NCI-H1105 (cell line): ENCODE measurements at places on chromosomes 1 and 21.

- no peak for DNase-seq
Observed at GRCh38 chr1:172967936-172968335, 82.8 kb downstream of the TNFSF18 start.

DNA sequence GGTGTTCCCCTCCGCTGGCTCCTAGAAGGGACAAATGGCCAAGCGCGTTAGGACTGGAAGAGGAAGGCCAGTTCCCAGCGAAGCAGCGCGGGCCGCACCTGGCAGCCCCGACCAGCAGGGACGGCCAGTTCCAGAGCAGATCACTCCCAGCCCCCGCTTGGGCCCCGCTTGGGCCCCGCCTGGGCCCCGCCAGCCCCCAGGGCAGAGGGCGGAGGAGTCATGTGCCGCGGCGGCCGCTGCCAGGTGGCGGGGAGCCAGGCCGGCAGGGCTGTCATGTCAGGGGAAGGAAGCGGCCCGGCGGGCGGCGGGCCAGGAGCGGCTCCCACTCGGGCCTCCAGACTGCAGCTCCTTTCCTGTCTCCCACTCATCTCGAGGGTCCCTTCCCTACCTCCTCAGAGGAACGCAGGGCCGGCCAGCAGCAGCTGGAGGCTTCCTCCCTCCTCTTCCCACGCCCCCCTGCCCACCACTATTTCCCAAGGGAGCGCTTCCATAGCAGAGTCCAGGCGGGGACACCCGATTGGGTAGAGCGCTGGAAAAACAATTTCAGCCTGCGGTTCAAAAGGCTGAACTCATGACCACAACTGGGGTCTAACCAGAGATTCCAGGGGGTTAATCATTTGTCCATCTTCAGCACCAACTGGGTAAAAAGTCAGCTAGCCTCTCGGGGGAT is 16.5 kb downstream of the ZNF697 start:
- DNase-seq: peak; percentile 79

- DNase-seq: no peak
Observed at GRCh38 chr1:25744636-25745425, 55.2 kb upstream of the SELENON start.

GRCh38 chr1:20139776-20140612 is 871 bp downstream of the PLA2G2F start:
- no peak for DNase-seq

DNA sequence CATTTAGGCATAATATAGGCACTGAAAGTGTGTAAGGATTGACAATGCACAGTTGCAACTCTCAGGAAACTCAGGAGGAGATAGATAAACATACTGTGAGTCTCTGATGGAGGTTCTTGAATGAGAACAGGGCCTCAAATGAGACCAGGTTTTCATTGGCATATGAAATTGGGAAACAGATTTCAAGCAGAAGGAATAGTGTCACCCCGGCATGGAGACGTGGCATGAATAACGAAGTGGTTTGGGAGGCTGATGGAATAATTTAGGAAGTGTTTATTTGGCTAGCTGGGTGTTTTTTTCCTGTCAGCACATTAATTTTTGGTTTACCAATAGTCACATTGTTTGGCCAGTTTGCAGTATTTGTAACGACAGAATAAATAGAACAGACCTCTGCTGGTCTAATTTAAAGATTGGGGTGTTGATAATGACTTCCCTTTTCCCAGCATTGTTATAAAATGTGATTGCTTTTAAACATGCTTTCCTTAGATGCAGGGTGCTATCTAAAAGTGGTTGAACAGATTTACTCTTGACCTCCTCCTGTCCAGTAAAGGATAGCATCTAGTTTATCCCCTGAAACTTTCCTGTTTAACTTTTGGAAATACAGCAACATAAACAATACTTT is 132.0 kb downstream of the C1orf21 start:
- no peak for DNase-seq

DNA sequence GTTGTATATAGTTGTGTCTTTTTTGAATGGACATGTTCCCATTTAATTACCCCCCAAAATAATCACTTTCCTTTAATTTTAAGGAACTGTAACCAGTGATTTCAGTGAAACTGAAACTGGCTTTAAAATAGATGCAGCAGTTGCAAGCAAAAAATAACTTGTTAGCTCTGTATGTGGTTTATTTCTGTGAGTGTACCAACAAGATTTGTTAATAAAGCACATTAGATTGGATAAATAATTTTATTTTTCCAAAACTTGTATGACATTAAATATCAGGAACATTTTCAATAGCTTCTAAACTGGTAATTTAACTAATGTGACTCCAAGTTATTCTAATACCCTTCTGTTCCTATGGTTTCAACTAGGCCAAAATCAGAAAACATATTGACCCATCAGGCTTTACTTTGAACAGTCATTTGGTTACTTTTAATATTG is 184.3 kb upstream of the CACYBP start:
- DNase-seq: no peak

GRCh38 chr1:183832459-183832858 is 27.5 kb downstream of the RGL1 start:
- DNase-seq: no peak

DNA sequence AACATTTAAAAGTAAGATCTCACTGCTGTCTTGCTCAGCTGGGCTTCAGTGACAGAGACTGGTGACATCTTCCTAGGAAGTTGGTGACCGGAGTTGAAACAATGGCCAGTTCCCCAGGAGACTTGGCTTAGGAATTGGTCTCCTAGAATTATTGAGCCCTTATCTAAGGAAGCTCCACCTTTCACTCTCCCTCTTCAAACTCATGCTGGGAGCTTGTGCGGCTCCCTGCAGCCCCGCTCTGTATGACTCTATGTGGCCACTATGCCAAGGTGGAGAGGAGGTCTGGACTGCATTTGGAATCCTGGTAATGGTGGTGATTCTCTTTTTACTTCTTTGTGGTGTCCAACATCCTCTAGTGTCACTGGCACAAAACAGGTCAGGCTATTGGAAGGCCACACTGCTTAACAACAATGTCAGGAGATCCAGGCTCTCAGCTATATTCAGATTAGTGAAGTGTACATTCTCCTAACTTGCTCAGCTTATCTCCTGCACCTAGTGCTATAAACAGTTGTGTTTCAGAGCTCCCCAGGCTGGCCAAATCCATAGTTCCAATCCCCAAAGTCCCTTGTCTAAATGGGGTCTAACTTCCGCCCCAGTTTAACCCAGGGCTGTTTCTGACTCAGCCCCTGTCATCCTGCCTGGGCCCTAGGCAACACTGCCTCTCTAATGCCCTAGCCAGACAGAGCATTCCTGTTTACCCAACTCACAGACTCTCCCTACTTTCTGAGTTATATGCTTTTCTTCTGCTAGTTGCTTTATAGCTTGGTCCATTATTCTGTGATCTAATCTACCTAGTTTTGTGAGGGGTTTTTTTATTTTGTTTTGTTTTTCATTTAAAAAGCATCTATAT is 18.3 kb downstream of the ATP2B4 start:
- no peak for DNase-seq

DNA sequence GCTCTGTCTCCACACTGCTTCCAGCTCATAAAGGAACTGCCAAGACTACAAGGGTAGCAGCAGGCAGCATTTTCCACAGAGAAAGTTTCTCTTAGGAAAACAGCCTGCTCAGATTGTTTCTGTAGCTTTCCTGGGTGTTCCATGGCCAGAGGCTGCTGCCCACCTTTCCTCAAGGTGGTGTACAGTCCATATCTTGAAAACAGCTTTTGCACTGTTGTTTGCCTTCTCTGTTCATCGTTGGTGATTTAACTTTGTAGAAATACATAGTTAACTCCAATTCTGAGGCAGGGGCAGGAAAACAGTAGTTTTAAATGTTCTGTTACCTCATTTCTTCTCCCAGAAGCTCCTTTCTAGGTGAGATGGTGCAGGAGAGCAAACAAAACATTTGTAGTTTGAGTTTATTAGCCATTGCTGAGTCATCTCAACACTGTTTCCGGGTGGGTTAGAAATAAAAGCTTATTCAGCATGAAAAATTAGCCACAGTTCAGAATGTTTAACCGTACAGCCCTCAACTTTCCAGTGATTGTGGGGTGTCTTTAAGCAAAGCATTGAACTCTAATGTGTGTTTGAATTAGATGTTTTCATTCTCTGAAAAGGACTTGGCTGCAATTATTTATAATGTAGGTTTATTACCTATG is 41.7 kb downstream of the DIP2A start:
- DNase-seq: no peak

DNA sequence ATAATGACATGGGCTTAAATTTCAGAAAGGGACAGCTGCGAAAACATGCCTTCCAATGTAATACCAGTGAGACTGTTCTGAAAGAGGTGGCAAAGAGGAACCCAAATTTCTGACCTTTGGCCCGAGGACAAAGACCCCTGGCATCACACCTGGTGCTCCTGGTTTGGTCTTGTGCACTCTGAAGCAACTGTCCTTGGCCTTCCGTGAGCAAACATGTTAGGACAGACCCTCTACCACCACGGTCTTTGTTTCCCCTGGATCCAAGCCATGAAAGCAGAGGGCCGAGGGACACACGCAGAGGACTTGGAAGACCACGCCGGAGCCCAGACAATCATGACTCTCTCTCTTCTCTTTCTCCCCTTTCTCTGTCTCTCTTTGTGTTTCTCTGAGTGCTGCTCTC is 6.0 kb downstream of the REG4 start:
- DNase-seq: no peak

- DNase-seq: no peak
Observed at GRCh38 chr1:161185282-161185682, 8.0 kb upstream of the B4GALT3 start.

DNA sequence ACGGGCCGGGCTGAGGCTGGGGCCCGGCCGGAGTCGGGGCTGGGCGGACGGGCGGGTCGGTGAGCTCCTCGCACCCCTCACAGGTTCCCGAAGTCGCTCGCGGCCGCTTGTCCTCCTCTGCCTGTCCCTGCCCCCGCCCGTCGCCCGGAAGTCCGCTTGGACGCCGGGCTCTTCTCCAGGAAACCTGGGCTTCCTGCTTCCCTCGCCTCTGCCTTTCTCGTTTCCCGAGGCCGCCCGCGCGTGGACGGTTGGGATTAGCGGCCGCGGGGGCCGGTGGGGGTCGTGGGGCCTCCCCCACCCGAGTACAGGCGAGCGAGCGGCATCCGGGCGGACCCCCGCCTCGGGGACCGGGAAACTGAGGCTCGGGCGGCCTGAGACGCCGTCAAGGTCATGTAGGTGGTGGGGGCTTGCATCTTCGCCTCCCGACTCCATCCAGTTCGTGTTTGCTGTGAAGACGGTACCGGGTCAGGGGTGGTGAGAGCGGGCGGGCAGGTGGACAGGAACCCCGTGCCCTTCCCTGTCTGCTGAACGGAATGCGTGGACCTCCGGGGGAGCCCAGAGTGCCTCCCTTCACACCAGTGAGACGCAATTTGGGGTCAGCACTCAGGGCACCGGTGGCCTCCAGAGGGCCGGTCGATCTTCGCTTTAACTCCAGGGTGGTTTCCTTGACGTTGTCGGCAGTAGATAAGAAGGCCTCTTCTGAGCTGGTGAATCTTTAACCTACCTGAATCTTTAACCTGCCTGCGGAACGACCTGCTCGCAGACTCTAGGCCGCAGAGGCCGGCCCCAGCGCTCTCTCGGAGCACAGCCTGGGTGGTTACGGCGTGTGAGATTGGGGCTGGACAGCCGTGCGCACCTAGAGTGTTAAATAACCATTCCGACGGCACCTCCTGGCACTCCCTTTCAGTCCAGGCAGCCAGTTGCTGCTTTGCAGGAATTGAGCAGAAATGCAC is 686 bp downstream of the ARF1 start:
- no peak for DNase-seq

- no peak for DNase-seq
Observed at GRCh38 chr1:11938722-11939526, 4.4 kb downstream of the PLOD1 start.

GRCh38 chr1:2526824-2527555 is 594 bp upstream of the PANK4 start:
- peak; percentile 51 for DNase-seq

GRCh38 chr1:46508757-46509156 is 19.1 kb downstream of the DMBX1 start:
- DNase-seq: no peak

- no peak for DNase-seq
Observed at GRCh38 chr1:59900640-59901039, 25.9 kb downstream of the CYP2J2 start.

GRCh38 chr1:198837278-198838021 is 198.6 kb downstream of the PTPRC start:
- no peak for DNase-seq

DNA sequence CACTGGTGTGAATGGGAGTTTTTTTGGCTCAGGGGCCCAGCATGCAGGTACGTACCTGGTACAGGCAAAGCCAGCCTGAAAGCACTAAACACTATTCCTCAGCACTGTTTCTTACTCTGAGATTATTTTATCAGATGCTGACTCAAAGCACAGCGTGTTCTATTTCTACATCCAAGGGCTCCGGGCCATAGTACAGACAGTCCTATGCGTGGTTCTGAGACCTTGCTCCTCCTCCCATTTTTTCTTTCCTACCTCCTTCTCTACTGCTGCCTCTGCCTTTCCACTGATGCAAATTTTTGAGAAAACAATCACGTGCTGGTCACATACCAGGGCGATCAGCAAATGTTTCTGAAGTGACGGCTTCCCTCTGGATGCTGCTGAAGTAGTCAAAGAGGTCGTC is 36.3 kb downstream of the PDPN start:
- no peak for DNase-seq

DNA sequence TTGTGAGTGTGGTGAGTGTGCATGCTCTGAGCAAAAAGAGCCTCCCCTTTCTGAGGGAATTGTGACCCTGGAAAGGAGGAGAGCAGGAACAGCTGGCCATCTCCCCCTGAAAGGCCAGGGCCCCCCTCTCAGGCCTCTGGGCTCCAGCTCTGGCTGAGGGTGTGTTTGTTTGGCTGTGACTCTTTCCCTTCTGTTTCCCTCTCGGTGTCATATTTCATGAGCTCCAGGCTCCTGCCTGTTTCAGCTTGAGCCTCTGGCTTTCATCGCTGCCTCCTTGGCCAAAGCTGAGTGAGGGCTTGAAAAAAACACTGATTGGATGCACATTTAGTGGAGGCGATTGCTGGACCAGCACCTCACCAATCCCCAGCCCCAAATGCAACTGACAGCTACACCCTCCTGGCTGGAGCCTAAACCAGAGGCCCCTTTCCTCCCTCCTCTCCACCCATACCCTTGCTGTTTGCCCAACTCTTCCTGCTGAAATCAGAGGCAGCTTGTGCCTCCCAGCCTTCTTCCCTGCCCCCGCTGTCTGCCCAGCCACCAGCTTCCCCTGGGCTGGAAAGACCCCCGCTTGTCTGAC is 64.1 kb downstream of the DDR2 start:
- DNase-seq: peak; percentile 88

DNA sequence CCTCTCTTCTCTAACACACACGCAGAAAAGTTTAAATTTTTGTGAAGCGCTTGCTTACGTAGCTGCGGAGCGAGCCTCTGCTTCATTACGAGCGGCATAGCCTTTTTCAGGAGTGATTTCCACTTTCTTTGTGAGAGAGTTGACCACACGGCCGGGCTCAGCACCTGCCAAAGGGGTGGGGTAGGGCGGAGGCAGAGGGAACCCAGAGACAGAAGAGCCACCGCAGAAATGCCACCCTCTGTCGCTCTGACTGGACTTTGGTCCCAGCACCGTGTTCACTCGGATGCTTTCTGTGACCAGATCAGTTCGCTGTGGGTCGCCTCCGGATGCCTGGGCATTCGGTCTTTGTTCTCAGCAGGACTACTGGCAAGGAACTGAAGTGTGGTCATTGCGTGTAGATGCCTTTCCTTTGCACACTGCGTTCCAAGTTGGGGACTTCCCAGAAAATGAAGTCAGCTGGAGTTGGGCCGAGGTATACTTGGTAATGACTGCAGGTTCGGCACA is 883 bp downstream of the CHODL start:
- DNase-seq: no peak

- DNase-seq: no peak
Observed at GRCh38 chr1:151166505-151166956, 587 bp downstream of the SCNM1 start.

GRCh38 chr1:113940365-113941244 is 11.5 kb downstream of the HIPK1 start:
- DNase-seq: no peak

GRCh38 chr1:248906753-248907661 is 972 bp downstream of the PGBD2 start:
- no peak for DNase-seq
